ENCODE measurements at places on chromosomes 1 and 21.

- DNase-seq, result no peak
Observed at GRCh38 chr1:188251036-188251435, 1422.3 kb downstream of the PLA2G4A start.

GRCh38 chr1:931380-932172 lies 7.9 kb downstream of the SAMD11 start:
- DNase-seq, result no peak

DNA sequence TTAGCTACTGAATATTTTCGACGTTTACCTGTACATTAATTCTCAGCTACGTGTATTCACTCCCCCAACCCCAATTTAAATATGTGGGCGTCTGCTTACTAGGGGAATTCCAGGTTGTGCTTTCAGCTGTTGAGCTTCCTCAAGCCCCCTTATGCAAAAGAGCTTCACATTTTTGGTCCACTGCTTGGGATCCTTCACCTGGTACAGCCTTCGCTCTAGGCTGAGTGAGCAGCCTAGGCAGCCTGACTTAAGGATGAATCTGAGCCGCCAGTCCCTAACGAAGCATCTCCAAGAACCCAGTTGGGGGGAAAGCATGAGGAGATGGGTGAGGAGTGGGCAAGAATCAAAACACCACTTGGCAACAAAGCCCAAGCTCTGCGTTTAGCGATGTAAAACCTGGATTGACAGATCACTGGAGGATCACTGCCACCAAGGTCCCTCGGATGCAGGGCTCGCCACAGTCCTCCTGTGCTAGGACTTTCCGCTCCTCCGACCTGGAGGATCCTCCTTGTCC lies 674 bp downstream of the BCL10 start:
- DNase-seq, result no peak

GRCh38 chr1:31856140-31856539 lies 40.3 kb upstream of the SPOCD1 start:
- DNase-seq, result no peak

DNA sequence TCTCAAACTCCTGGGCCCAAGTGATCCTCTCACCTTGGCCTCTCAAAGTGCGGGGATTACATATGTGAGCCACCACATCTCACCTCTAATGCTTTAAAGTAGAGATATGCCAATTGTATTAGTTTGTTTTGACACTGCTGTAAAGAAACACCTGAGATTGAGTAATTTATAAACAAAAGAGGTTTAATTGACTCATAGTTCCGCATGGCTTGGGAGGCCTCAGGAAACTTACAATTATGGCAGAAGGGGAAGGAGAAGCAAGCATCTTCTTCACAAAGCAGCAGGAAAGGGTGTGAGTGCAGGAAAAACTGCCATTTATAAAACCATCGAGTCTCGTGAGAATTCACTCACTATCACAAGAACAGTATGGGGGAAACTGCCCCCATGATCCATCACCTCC lies 3.5 kb upstream of the MYCL start:
- DNase-seq, result no peak

DNA sequence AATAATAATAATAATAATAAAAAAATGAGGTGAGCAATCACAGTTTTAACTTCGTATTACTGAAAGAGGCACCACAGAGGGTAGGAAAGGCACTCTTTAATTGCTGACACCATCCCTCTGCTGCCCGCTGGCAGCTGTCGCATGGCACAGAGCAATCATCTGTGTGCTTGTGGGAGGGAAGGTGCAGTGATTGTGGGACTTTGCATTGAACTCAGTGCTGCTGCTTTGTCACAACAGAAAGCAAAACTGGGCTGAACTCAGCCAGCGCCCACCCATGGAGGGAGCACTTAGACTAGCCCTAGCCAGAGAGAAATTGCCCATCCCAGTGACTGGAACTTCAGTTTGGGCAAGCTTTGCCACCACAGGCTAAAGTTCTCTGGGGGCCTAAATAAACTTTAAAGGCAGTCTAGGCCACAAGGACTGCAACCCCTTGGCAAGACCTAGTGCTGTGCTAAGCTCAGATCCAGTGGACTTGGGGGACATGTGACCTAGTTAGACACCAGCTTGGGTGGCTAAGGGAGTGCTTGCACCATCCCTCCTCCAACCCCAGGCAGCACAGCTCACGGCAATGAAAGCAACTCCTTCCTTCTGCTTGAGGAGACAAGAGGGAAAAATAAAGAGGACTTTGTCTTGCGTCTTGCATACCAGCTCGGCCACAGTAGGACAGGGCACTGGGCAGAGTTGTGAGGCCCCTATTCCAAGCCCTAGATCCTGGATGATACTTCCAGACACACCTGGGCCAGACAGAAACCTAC lies 59.3 kb downstream of the WDR4 start:
- no peak for DNase-seq

DNA sequence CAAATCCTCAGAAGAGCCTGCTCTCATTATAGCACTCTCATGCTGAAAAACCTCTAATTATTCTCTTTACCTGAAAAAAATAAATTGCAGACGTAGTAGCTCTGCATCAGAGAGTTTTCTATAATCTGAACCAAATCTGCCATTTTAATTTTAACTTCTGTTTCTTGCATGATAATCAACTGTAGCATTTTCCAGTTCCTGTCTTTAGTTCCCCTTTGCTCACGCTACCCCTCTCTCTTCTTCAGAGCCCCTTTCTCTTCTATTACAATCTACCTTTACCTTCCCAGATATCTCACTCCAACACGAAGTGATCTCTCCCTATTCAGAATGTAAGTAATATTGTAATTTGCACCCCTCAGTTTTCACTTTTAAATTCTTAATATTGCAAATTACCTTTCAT lies 31.4 kb downstream of the FMO1 start:
- DNase-seq, result no peak

- DNase-seq, result no peak
Observed at GRCh38 chr1:236489710-236490377, 33.9 kb upstream of the LGALS8 start.

DNA sequence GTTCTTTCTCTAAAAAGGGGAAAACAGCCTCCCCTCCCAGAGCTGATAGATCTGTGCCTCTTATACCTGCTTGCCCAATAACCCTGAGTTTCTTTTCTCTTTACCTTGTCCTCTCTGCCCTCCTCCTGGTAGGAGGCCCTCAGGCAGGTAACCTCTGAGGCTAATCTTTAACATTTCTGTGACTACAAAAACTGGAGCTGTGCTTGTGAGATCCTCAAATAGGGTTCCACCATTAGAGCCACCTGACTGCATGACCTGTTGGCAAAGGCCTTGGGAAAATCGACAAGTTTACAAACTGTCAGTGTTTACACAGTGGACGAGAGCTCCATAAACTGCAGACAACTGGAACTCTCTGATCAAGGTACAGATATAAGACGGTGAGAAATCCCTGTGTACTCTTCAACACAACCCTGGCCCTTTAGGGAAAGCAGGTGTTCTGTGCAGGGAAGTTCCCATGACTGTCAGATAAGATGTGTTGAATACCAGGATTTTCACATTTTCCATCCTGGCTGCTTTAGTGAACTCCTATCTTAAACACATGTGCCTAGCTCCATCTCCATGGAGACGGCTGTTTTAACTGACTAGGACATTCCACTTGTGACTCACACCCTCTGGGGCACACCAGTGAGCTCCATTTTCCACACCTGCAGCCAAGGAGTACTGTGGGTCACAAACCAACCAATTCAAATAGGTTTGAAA lies 38.3 kb downstream of the ECE1 start:
- no peak for DNase-seq

DNA sequence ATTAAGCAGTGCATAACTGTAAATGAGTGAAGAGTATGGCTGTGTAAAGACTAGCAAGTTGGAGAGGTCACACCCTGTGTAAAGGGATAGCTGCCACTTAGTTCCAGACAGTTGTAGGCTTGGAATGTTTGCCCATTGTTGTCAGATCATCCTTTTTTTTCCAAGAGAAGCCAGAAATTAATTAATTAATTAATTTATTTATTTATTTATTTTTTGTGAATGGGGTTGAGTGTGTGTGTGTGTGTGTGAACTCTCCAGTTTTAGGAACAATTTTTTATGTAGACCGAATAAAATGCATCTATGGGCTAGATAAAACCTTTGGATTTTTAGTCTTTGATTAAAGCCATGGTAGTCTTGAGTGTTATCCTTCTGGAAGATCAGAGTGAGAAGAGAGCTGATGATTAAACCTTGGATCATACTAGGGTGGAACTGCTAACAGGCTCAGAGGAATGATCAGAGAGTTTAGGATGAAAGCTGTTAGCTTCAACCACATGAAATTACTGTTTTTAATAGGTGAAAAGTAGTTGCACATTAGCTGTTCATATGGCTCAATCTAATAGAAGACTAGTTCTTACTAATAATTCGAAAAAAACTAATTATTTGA lies 58.4 kb downstream of the OSBPL9 start:
- no peak for DNase-seq

Data from CMK (cell line).